Transverse colon (tissue), 4 donors: ENCODE measurements at places on chromosomes 1 and 21. TPM values are rescaled to one million over a fixed set of nuclear protein-coding genes. Genes with fewer than 3 reads are reported as not detected.

DNA sequence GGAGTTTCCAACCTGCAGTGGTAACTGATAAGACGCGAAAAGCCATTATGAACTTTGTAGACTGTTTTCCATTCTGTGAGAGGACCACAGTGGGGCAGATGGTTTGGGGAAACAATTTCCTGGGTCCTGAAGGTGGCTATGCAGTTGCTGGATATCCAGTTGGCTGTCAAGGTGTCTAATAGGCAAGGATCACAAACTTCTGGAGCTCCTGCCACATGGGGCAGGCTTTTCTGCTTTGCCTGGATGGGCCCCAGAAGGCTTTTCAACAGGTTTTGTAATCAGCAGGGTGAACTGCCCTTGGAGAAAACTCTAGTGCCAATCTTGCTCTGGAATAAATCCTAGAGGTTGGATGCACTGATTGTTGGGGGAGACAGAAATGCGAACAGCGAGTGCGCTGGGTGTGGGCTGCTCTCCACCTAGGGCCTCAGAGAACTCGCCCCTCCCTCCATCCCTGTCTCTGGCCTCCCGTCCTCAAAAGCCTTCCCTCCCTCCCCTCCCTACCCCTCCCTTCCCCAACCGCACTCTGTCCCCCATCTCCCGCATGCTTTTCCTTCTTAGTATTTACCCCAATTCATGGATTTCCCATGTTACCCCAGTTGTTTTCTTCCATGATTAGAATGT, 210.3 kb upstream of the USP24 start:
- H3K4me1 ChIP-seq, result no peaks in the 10 kb centered on the region
- no peak overlapping the region for H3K27ac ChIP-seq
- no peaks in the 10 kb centered on the region for H3K27me3 ChIP-seq
- no peak overlapping the region for H3K4me3 ChIP-seq

DNA sequence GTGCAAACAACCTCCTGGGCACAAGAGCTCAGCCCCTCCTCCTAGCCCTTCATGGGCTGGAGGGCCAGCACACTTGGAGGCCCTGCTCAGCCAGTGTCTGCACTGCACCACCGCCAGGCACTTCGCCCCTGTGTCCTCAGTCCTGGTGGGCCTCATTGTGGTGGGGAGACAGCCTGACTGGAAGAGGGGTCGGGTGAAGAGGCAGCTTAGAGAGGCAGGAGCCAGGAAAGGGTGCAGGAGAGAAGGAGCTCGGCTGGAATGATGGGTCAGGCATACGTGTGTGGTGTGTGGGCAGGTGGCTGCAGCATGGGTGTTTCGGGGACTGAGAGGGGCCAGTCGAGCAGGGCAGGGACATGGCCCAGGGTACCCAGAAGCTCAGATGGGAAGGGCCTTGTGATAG, 4.1 kb downstream of the WNT3A start:
- no peaks in the 10 kb centered on the region for H3K36me3 ChIP-seq
- H3K4me1 ChIP-seq, result peaks cover 8% of the 10 kb centered on the region
- peaks cover 48% of the 10 kb centered on the region for H3K27me3 ChIP-seq
- no peak overlapping the region for H3K27ac ChIP-seq
- H3K4me3 ChIP-seq, result no peak overlapping the region

DNA sequence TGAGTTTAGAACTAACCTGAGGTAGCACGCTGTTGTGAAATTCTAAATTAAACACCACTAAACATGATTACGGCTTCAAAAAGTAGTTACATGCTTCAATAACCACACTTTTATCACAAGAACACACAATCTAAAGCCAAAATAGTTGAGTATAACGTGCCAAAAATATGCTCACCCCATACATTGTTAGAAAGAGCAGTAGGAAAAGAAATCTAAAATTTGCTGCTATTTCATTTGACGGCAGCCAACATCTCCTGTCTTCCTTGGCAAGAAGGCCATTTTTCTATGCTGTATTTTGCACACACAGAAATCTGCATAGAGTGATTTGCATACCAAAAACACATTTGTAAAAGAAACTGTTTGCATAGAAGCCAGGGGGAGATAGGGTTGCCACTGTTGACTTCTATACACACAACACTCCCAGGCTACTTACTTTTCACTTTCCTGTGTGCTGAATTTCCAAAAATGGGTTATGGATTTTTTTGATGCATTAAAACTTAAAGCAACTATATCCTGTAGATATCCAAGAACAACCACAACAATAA, 42.9 kb upstream of the DMRTB1 start:
- peaks cover 41% of the 10 kb centered on the region for H3K27me3 ChIP-seq
- no peak for DNase-seq
- H3K4me1 ChIP-seq, result no peaks in the 10 kb centered on the region

DNA sequence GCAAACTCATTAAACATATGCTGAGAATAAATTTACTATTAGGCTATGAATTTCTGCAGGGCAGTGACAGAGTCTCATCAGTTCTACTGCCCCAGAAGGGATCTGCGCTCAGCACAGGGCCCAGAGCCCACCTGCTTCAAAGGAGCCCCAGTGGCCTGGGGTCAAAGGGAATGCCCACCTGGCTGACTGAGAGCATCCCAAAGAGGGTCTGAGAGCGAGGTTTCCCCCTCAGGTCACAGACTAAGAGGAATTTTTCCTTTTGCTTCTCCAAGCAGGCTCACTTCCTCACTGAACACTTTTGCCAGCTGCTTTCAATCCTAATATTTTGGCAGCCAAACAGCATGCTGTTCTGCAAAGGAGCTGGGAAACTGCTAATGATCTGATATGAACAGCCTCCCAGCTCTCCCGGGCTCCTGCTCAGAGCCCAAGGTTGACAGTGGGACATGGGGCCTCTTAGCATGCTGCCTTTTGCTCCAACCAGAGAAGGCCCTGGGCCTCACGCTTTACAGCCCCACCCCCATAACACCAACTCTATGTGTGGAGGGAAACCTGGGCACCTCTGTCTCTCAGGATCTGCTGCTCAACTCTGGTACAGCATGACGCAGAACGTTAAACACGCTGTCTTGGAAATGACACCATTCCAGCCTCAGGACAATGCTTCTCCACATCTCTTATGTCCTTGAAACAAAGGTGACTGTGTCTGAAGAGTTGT, 70.7 kb upstream of the SYT6 start:
- H3K27ac ChIP-seq, result no peak overlapping the region
- no peak for DNase-seq
- H3K36me3 ChIP-seq, result no peaks in the 10 kb centered on the region
- H3K4me3 ChIP-seq, result no peak overlapping the region
- no peaks in the 10 kb centered on the region for H3K4me1 ChIP-seq
- H3K27me3 ChIP-seq, result no peaks in the 10 kb centered on the region

DNA sequence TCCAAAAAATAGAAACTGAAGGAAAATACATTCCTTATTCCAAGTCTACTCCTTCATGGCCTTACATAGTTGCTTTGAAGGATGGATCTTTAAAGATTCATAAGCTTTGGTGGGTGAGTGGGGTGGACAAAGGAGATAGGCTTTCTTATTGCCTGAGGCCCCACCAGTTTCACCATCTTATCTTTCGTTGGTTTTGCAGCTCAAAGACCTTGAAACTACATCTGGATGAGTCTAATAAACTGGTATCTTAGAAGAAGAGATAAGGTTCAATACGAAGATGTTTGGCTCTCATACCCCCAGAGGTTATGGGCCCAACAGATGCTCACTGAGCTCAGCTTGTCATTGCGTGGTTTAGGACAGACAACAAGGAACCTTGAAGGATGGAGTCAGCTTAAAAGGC, 201.5 kb downstream of the HS2ST1 start:
- H3K4me3 ChIP-seq, result no peak overlapping the region
- no peak for DNase-seq
- H3K27me3 ChIP-seq, result no peaks in the 10 kb centered on the region
- H3K27ac ChIP-seq, result no peak overlapping the region

DNA sequence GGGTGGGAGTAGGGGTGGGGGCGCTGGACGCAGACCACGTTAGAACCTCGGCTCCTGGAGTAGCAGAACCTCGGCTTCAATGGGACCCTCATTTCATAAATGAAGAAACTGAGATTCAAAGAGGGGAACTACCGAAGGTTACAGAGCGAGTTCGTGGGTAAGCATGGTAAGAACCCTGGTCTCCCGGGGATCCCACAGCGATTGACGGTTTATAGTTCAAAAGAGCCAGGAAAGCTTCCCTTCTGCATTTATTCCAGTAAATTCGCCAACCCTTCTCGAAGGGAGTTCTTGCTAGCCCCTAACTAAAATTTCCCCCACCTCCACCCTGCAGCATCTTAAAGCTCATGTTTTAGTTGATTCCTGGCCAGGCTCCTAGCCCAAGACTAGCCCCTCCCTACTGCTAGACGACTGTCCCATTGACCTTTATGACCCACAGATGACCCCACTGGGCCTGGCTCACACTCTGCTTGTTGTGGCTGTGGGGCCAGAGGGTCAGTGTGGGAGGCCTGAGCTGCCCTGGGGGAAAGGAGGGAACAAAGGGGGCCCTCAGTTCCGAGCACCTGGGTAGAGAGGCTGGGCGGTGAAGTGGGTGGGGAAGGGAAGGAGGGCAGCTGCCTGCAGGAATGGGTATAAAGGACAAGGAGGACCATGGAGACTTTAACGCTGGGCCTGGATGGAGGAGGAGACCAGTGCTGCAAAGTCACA, 558 bp upstream of the KIF21B start:
- H3K4me3 ChIP-seq, result peak overlapping the region; percentile 36
- H3K36me3 ChIP-seq, result no peaks in the 10 kb centered on the region
- no peak overlapping the region for H3K27ac ChIP-seq
- no peak for DNase-seq

- peak overlapping the region; percentile 98 for H3K27ac ChIP-seq
- no peaks in the 10 kb centered on the region for H3K36me3 ChIP-seq
- no peak for DNase-seq
- H3K4me3 ChIP-seq, result peak overlapping the region; percentile 94
Measured at GRCh38 chr1:224430511-224431113, 4.0 kb downstream of the WDR26 start.

- no peak overlapping the region for H3K4me3 ChIP-seq
- no peaks in the 10 kb centered on the region for H3K36me3 ChIP-seq
- DNase-seq, result no peak
- no peak overlapping the region for H3K27ac ChIP-seq
Measured at GRCh38 chr1:174710868-174711845, 263.4 kb downstream of the GPR52 start.

DNA sequence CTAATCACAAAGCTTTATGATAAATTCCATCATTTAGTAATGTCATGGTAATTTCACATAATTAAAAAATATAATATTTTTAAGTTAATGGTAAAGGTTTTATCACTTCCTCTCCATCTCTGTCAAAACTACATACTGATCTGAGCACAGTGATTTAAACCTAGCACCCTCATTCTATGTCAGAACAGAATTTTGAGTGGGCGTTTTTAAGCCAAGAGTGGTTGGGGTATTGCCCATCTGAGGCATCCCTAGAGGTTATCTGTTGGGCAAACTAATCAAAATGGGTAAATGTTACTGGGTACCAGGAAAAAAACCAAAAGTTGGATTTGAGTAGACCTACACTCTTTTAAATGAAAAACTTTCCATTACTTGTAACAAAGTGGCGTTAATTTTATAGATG, 100.7 kb upstream of the GFI1 start:
- no peaks in the 10 kb centered on the region for H3K27me3 ChIP-seq
- no peak overlapping the region for H3K4me3 ChIP-seq
- no peaks in the 10 kb centered on the region for H3K36me3 ChIP-seq
- no peaks in the 10 kb centered on the region for H3K4me1 ChIP-seq
- H3K27ac ChIP-seq, result no peak overlapping the region

DNA sequence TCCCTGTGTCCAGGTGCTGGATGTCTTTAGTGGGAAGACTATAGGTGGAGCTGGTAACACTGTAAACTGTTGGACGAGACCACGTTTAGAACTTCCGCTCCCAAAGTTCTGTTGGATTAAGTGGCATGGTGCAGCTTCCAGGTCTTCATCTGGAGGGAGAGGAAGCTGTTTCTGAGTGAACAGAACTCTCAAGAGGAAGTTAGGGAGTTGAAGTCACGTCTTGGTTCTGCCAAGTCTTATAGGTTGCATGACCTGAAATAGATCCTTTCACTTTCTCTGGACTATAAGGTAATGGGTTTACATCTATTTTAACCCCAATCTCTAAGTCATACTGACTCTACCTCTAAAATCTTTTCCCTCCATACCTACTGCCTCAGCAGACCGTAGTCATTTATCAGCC, 97.4 kb upstream of the TNR start:
- no peak for DNase-seq
- no peaks in the 10 kb centered on the region for H3K4me1 ChIP-seq
- H3K27ac ChIP-seq, result no peak overlapping the region

Gene HSF2BP
- total RNA-seq, result 0.48 TPM

Gene HSD3B2
- total RNA-seq, result 3.3 TPM

Gene PTGER3
- 11.3 TPM for total RNA-seq

Gene AGBL4
- not detected for total RNA-seq

Gene CYP4A11
- not detected for total RNA-seq

Gene UTS2
- total RNA-seq, result not detected
